ENCODE measurements at places on chromosomes 6 and 20.

- DNase-seq: no peak
Observed at GRCh38 chr6:134577998-134578397, 260.1 kb upstream of the SGK1 start.

DNA sequence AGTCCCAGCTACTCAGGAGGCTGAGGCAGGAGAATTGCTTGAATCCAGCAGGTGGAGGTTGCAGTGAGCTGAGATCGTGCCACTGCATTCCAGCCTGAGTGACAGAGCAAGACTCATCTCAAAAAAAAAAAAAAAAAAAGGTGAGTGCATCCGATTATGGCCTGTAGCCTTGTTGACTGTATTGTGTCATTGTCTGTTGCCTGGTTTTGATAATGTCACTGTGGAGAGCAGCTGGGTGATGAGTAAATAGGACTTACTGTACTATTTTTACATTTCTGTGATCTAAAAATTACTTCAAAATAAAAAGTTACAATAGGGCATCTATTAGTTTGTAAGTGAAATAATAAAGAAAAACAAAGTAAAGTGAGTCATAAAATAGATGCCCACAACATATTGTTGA, 134.1 kb upstream of the SALL4 start:
- no peak for DNase-seq

GRCh38 chr6:156060013-156060412, 604.4 kb upstream of the NOX3 start:
- DNase-seq: no peak

GRCh38 chr6:41280381-41281057, 6.0 kb downstream of the TREM1 start:
- no peak for DNase-seq

GRCh38 chr20:47273591-47274235, 82.8 kb downstream of the ZMYND8 start:
- no peak for DNase-seq

- no peak for DNase-seq
Observed at GRCh38 chr20:57618091-57618763, 2.0 kb downstream of the ZBP1 start.

- peak; percentile 40 for DNase-seq
Observed at GRCh38 chr6:137417396-137417795, 76.8 kb downstream of the OLIG3 start.

GRCh38 chr6:27251606-27252251, 4.2 kb downstream of the PRSS16 start:
- DNase-seq: peak; percentile 83

DNA sequence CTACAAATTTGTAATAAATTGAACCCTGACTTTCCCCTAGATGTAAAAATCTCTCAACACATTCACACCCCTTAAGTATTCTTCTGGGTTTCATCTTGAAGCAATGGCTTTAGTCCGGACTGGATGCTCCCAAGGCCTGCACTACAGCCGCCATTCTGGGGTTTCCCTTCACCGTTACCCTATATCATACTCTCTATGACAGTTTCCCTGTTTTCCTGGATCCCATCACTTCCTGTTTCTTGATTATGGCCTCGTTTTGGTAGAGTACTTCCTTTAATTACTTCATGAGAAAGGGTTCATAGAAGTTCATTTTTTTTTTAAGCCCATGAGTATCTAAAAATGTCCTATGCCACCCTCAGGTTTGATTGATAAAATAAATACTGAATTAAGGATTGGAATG, 11.7 kb downstream of the FIG4 start:
- DNase-seq: no peak

DNA sequence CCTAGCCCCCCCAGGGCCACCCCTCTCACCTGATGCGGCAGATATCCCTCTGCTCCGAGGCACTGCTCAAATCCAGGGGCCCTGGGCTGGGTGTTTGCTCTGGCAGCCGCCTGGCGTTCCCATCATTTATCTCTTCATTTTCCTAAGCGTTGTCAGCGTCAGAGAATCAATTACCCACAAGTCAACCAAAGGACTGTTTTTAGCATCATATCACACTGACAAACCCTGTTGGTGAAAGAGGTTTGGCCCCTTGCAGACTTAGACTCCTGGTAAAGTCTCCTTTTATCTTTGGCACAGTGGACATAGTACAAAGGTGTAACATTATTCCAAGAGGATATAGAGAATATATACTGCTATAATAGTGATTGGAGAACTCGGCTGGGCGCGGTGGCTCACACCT, at the start of gene GHRH:
Gene GHRH, minus strand, starts transcription at position 101 of the 400 bp plus-strand sequence. CDS start 4,925 bp downstream, outside the sequence.
- no peak for DNase-seq

DNA sequence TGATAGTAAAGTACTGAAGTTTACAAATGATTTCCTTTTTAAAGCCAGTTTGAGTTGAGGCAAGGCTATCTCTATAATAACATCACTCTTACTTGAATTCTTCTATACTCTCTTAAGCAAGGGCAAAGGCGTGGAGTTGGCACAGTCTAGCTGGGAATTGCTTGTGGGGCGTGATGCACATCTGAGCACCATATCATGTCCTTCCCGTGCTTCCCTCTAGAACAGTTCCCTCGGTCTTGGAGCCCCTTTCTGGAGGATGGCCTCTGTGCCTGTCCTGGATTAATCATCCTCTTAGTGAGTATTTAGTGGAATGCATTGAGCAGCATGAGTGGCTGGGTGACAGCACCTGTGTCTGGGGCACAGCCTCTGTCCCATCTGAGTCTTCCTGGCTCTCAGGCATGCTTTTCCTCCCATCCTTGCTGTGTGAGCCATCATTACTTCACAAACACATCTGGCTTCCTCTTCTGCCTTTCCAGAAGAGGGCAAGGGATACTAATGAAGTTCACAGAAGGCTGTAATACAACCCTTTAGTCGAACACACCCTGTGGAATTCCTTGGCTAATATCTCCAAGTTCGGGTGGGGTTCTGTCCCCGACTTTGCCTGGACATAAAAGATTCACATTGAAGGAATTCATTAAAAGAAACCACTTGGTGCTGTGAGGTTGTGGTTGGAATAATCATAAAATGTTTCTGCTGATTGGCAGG, 188.2 kb downstream of the FNDC1 start:
- DNase-seq: no peak

GRCh38 chr6:13012296-13012695, 295.7 kb downstream of the PHACTR1 start:
- DNase-seq: no peak

DNA sequence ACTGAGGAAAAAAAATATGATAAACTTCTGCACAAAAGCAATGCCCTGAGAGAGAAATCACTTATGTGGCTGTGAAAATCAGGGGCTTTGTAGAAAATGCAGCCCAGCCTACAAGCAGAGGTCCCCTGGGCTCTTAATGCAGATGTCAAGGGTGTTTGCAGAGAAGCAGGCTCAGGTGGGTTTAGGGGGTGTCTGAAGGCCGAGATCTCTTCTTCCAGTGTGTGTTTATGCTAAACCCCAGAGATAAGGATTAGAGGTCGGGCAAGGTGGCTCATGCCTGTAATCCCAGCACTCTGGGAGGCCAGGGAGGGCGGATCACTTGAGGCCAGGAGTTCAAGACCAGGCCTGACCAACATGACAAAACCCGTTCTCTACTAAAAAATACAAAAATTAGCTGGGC, 78.5 kb downstream of the TMEM242 start:
- DNase-seq: no peak

- no peak for DNase-seq
Observed at GRCh38 chr20:10125757-10126156, 91.0 kb downstream of the ANKEF1 start.

DNA sequence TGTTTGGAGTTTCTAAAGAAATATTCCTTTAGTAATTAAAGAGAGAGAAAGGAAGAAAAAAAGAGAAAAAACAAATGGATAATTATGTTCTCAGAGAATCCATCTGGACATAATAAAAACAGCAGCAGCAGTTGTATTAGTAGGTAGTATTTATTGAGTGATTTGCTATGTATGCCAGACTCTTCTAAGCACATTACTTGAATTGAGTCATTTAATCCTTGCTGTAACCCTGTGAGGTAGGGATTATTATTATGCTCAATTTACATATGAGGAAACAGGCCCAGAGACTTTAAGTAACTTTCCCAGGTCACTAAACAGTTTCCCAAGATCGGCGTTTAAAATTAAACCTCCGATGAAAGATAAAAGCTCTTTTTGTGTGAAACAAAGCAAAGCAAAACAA, 238.8 kb downstream of the TSHZ2 start:
- no peak for DNase-seq

GRCh38 chr6:124887872-124888580, 74.2 kb upstream of the RNF217 start:
- no peak for DNase-seq

DNA sequence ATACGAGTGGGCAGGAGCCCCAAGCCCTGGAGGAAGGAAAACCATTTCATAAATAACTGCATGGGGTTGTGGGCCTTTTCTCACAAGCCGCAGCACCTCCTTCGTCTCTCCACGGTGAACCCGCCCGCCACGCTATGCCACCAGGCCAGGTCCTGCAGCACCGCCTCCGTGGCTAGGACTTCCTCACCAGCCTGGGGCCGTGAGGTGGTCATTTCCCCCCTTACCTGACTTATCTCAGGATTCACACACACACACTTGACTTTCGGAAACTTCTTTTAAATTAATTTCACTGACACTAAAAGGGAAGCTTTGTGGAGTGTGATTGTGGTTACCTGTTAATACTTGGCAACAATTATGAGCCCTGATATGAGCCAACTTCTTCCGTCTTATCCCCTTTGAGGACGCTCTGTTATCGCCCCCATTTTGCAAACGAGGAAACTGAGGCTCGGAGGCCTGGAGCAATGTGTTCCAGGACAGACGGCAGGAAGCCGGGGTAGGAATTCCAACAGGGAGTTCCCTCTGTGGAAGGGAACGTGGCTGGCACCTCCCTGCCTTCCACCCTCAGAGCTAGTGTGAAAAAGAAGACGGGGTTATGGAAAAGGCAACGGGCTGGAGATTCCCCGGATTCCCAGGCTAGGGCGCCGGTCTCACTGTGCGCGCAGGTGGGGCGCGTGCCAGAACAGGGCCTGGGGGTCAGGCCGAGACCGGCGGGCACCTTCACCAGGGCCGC, 817 bp upstream of the SLCO4A1 start:
- DNase-seq: no peak

GRCh38 chr6:23277521-23278179, 708.3 kb downstream of the HDGFL1 start:
- DNase-seq: no peak

- DNase-seq: no peak
Observed at GRCh38 chr20:51705400-51705799, 62.8 kb downstream of the ATP9A start.

DNA sequence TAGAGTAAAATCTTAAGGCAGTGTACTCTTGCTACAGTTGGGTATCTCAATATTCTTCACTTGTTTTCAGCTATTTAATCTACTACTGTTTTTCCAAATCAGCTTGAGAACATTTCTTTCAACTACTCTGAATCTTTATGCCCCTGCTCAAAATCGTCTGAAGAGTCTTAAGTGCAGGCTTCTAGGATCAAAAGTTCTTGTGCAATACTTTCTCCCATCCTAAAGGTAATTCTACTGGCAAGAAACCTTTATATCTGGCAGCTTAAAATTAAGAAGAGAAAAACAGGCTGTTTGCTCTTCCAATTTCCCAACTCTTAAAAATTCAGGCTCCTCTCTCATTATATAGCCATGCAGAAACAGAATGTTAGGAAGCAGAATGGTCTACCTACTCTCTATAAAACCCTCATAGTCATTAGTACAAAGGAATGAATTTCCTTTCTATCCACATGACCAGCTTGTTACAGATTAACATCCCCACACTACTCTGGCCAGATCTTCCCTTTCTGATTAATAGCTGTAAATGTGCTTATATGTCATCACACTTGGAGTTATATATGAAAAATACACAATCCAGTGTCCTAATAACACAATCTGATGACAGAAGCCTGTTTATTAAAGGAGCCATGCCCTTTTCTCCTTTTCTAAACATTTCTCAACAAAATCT, 122.2 kb upstream of the FAM184A start:
- DNase-seq: no peak

DNA sequence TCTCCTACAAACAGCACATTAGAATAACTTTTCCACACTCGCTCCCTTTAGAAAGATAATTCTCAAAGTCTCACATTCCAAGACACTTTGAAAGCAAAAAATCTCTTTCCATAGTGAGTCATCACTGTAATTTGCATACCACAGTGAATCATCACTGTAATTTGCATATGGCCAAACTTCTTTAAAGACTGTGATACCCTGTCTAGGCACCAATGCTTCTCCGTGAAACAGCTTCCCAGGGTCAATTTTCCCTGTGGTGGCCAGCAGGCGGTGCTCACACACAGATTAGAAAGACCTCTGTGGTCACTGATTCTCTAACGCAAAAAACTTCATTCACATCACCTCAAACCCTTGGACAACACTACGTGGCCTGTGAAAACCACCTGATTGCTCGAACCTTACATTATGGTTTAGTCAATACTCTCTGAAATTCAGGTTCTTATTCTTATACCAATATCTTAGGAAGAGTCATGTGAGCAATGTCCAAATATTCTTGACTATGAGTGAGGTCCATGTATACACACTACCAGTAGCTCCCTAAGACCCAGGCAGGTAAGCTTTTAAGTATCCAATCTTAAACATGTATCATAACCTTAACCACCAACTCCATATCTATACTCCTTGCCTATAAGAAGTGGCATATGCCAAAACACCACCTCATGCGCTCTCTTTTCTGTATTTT, 78.5 kb upstream of the PHACTR1 start:
- DNase-seq: peak; percentile 42

- no peak for DNase-seq
Observed at GRCh38 chr6:116543149-116543548, 2.3 kb downstream of the TRAPPC3L start.

- no peak for DNase-seq
Observed at GRCh38 chr6:41075651-41076626, 3.2 kb downstream of the NFYA start.

GRCh38 chr20:46121184-46121930, 3.2 kb downstream of the CD40 start:
- DNase-seq: no peak

- DNase-seq: no peak
Observed at GRCh38 chr6:107991061-107991460, 33.1 kb upstream of the SEC63 start.

- DNase-seq: no peak
Observed at GRCh38 chr6:26273673-26274588, 91.1 kb upstream of the BTN3A2 start.

- no peak for DNase-seq
Observed at GRCh38 chr6:36663504-36664446, 14.7 kb upstream of the CDKN1A start.

- no peak for DNase-seq
Observed at GRCh38 chr6:82000551-82000950, 247.0 kb downstream of the IBTK start.

DNA sequence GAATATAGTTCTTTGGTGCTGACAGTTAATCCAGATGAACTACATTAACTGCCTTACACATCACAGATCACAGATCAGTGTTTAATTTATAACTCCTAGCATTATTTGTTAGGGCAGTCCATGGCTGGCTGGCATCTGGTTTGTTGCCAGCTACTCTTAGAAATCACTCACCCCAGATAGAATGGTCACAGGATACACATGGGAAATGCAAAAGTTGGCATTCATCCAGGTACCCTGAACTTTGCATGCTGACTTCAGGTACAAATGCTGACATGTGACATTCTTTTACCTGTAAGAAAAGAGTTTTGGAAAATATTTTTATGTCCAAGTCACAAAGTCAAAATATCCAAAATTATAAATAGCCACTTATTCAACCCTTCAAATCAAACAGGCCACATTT, 20.2 kb downstream of the FBXL4 start:
- no peak for DNase-seq

- DNase-seq: no peak
Observed at GRCh38 chr6:99338188-99338587, 11.3 kb downstream of the FAXC start.

All from NCI-H460 (cell line).